H4 (cell line): ENCODE measurements at places on chromosomes 13 and 19. TPM values are rescaled to one million over a fixed set of nuclear protein-coding genes. Genes with fewer than 3 reads are reported as not detected.

Gene TYROBP
- not detected in 2 replicates for total RNA-seq

Gene CYP4F2
- 0.70 and 3.8 TPM in 2 replicates for total RNA-seq

Gene CBLC
- total RNA-seq: not detected in 2 replicates

Gene HPN
- not detected in 2 replicates for total RNA-seq

Gene ACP7
- total RNA-seq: not detected in 2 replicates

Gene LILRA2
- total RNA-seq: not detected in 2 replicates

Gene BEST2
- total RNA-seq: 0.06 TPM in 1 of 2 replicates, not detected in the other

Gene SPIB
- total RNA-seq: 0.10 TPM in 2 replicates

Gene ZNF253
- total RNA-seq: 2.6 and 5.7 TPM in 2 replicates

Gene ZNF433
- 2.2 and 4.7 TPM in 2 replicates for total RNA-seq

Gene EIF3K
- 980 and 1,233 TPM in 2 replicates for total RNA-seq

Gene NXNL1
- not detected in 2 replicates for total RNA-seq

Gene MEDAG
- not detected in 2 replicates for total RNA-seq

Gene LHB
- not detected in 2 replicates for total RNA-seq

Gene STOML3
- total RNA-seq: not detected in 2 replicates

Gene CNFN
- 1.0 TPM in 1 of 2 replicates, not detected in the other for total RNA-seq

Gene METTL21C
- total RNA-seq: not detected in 2 replicates

Gene CCNA1
- total RNA-seq: 2.7 and 4.5 TPM in 2 replicates

Gene DUXA
- 0.08 TPM in 1 of 2 replicates, not detected in the other for total RNA-seq

Gene KRTDAP
- not detected in 2 replicates for total RNA-seq

Gene FBXO17
- total RNA-seq: 35.6 and 46.6 TPM in 2 replicates

Gene MBD3
- total RNA-seq: 45.8 and 64.9 TPM in 2 replicates

Gene DLEU7
- total RNA-seq: not detected in 2 replicates

Gene SIGLECL1
- total RNA-seq: 0.39 TPM in 1 of 2 replicates, not detected in the other

Gene C1QTNF9B
- total RNA-seq: not detected in 2 replicates

Gene ZNF583
- total RNA-seq: 10.6 and 12.4 TPM in 2 replicates

Gene C19orf73
- 0.80 and 7.3 TPM in 2 replicates for total RNA-seq

Gene ZNF763
- total RNA-seq: 0.02 TPM in 1 of 2 replicates, not detected in the other

Gene FCER2
- total RNA-seq: not detected in 2 replicates

Gene FXYD5
- 173 and 209 TPM in 2 replicates for total RNA-seq

Gene MISP
- total RNA-seq: not detected in 2 replicates

Gene ZFR2
- total RNA-seq: not detected in 2 replicates

Gene ATP8B3
- 3.6 and 7.8 TPM in 2 replicates for total RNA-seq

Gene FUZ
- 26.2 and 31.7 TPM in 2 replicates for total RNA-seq

Gene PEAK3
- 0.06 TPM in 1 of 2 replicates, not detected in the other for total RNA-seq

Gene ALG11
- 17.6 and 22.3 TPM in 2 replicates for total RNA-seq

Gene EFNB2
- total RNA-seq: 6.7 and 8.0 TPM in 2 replicates

Gene PRKCG
- not detected in 2 replicates for total RNA-seq

Gene SLC25A42
- 4.2 and 6.3 TPM in 2 replicates for total RNA-seq

Gene RB1
- total RNA-seq: 16.3 and 20.4 TPM in 2 replicates

Gene RPL18A
- total RNA-seq: 1,138 and 1,297 TPM in 2 replicates

Gene PLPP2
- total RNA-seq: 111 and 138 TPM in 2 replicates

Gene VSTM2B
- total RNA-seq: 8.7 and 14.0 TPM in 2 replicates

Gene DHPS
- total RNA-seq: 65.1 and 100 TPM in 2 replicates

Gene SETDB2
- 6.6 and 6.7 TPM in 2 replicates for total RNA-seq

Gene PPP1R13L
- 0.14 and 1.1 TPM in 2 replicates for total RNA-seq

Gene GIPR
- total RNA-seq: not detected in 2 replicates

Gene DAND5
- total RNA-seq: 0.06 TPM in 1 of 2 replicates, not detected in the other

Gene TNNI3
- not detected in 2 replicates for total RNA-seq

Gene FPR1
- total RNA-seq: 2.5 and 3.0 TPM in 2 replicates

Gene C3
- 4.7 and 9.1 TPM in 2 replicates for total RNA-seq

Gene CBARP
- 0.37 and 1.2 TPM in 2 replicates for total RNA-seq

Gene SLC25A15
- 13.7 and 16.5 TPM in 2 replicates for total RNA-seq

Gene SULT2A1
- total RNA-seq: not detected in 2 replicates

Gene CGB5
- 0.33 and 3.3 TPM in 2 replicates for total RNA-seq

Gene SCGB2B2
- total RNA-seq: 0.35 TPM in 1 of 2 replicates, not detected in the other

Gene CACNG6
- 0.46 and 1.4 TPM in 2 replicates for total RNA-seq

Gene SERPINE3
- total RNA-seq: not detected in 2 replicates

Gene NDUFA3
- 38.8 and 45.2 TPM in 2 replicates for total RNA-seq
